ENCODE measurements at places on chromosomes 2 and 18. TPM values are rescaled to one million over a fixed set of nuclear protein-coding genes. Genes with fewer than 3 reads are reported as not detected.

- no peak for DNase-seq
Measured at GRCh38 chr2:108370080-108370479, 7.7 kb upstream of the SULT1C4 start.

- DNase-seq, result no peak
Measured at GRCh38 chr18:48735080-48735676, 196.3 kb downstream of the CTIF start.

AKAIN1 gene
- total RNA-seq, result not detected

- DNase-seq, result no peak
Measured at GRCh38 chr2:141187075-141187439, 943.8 kb downstream of the LRP1B start.

GRCh38 chr2:215577356-215577755 is 141.5 kb upstream of the FN1 start:
- no peak for DNase-seq

DNA sequence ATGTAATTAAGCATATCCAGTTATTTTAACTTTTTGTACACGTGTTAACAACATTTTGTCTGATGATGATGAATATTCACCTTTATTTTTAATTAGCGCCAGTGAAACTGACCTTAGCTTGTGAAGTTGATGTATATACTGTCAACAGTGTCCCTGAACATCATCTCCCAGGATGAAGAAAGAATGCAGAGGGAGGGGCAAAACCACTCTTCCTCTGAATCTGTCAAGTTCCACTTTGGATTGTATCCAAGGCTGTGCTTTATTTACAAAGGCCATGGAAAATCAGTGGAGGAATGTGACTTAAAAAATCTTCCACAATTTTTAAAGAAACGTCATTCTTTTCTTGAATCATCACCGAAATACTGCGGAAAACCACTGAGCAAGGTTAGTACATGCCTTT is 4.5 kb upstream of the RMDN2 start:
- DNase-seq, result no peak

GRCh38 chr18:7155092-7155491 is 37.5 kb upstream of the LAMA1 start:
- DNase-seq, result no peak

DSEL gene
- total RNA-seq, result 0.10 TPM

TCF23 gene
- total RNA-seq, result 0.07 TPM

CNTNAP5 gene
- total RNA-seq, result not detected

DNA sequence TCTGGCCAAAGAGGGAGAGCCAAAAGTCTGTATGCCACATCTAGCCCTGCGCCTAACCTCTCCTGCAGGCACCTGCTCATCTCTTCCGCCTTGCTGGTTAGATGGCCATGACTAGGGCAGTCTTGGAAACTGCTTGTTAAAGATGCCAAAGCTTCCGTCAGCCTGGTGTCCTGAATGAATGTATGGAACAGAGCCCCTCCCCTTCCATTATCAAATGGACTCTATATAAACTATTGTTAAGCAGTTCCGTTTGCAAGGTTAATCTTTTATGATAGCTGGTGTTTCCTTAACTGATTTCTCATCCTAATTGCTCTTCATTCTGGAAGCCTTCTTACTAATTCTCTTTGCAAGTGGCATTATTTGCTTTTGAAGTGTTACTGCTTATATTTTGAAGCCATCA is 87.1 kb downstream of the ATP9B start:
- DNase-seq, result no peak

Measured in activated B cell treated with CpG ODN at 0.5 μM for 24 hours (primary cell).